Caudate nucleus (tissue), 63 donors: ENCODE measurements at places on chromosomes 16 and 17.

- no peak for DNase-seq
These were observed 188.2 kb upstream of the ANKFN1 start for GRCh38 chr17:55965051-55965450.

GRCh38 chr16:70529051-70529777, 5.6 kb downstream of the SF3B3 start:
- DNase-seq: no peak

DNA sequence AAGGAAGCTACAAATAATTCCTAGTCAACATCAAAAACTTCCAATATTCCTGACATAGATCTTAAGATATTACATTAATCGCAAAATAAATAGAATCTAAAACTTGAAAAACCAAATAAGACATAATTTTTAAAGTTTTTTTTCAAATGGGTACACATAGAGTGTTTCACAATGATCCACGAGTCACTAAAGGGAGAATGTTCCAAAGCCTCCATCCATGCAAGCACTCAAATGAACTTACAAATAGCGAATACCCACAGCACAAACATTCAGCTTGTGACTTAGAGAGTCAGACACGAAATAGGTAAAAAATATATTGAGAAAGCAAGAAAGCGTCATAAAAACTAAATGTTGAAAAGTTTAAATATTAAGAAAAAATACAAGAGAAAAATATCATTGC, 65.7 kb downstream of the CEP112 start:
- DNase-seq: no peak

DNA sequence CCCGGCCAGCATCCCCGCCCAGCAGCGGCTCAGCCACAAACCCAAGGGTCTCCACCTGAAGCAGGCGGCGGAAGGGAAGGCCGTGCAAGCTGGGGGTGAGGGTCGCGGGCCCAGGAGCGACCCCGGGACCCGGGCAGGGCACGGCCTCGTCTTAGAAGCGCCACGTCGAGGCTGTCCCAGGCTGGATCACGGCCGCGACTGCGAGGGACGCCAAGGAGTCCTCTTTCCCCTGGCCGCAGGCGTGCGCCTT, 538 bp upstream of the CCNF start:
- DNase-seq: no peak

DNA sequence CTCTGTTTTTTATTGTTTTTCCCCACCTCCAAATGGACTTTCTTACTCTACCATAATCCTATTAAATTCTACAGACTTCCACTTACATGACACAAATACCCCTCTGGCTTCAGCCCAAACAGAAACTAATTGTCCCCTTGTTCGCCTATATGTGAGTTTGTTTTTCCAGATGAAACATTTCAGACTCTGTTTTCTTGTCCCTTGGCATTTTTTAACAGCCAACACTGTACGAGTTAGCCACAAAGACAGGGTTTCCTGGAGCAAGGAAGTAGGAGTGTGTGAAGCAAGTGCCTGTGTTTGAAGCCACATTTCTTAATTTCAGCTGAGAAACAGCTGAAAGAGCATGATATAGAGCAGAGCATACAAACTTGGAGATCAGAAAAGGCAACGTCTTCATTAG, 382.2 kb upstream of the CDH5 start:
- no peak for DNase-seq

DNA sequence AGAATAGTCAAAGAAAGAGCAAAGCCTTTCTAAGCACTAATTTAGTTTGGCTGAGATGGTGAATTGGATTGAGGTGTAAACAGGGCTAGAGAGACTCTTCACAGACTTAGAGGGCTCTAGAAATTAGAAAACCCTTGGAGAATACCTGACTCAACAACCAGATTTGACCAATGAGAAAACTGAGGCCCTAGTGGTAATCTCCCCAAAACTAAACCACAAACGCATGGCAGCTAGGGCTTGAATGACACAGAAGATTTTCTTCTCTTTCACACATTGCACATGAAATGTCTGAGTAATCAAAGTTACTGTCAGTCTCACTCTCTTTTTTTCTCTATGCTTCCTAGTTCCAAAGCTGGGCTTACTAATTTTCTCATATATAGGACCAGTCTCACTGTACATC, 314.5 kb upstream of the KCNJ16 start:
- no peak for DNase-seq

DNA sequence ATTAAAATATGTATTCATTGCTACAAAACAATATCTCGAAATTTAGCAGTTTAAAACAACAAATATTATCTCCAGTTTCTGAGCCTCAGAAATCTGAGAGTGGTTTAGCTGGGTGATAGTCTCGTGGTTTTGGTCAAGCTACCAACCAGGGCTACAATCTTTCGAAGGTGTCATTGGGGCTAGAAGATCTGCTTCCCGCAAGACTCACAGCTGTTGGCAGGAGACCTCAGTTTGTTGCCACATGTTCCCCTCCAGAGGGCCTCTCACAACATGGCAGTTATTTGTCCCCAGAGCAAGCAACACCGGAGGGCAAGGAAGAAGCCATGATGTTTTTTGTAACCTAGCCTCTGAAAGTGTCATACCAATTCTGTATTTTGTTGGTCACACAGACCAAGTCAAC, 12.0 kb upstream of the BCAS3 start:
- no peak for DNase-seq

DNA sequence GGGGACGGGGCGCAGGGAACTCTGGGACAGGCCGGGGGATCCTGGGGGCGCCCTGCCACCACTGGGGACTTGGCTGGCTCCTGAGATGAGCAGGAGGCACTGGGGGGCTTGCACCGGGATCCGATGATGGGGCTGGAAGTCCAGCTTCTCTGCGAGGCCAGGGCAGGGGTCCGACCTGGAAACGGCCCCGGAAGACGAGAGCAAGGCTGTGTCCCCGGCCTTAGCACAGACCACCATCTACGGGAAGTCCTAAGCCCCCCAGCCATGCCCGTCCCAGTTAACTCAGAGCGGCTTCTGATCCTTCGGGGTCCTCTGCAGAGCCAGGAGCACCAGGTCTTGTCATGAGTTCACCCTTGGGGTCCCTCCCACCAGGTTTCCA, 573 bp downstream of the CDT1 start:
- no peak for DNase-seq

DNA sequence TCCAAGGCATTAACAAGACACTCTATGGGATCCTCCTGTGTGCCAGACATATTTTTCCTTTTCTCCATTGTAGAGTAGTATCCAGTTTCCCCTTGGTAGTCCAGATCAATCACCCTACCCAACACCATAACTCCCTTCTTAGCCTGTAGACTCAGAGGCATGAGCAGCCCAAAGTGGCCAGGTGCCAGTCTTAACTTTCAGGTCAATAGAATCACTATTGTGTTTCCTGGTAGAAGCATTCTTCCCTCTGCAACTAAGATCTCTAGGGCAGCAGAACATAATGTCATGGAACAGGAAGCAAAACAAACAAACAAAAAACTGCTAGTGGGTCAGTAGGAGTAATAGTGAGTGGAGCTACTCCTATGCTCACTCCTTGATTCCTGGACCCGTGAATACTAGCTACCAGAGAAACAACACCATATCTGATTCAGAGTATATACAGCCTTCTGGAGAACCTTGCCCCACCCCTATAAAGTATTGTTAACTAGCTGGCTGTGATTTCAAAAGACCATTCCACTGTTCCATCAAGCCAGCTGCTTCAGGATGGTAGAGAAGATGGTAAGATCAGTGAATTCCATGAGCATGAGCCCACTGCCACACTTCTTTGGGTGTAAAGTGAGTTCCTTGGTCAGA, 11.2 kb upstream of the CLEC19A start:
- no peak for DNase-seq

GRCh38 chr16:69182730-69183416, 4.1 kb upstream of the SNTB2 start:
- DNase-seq: no peak

DNA sequence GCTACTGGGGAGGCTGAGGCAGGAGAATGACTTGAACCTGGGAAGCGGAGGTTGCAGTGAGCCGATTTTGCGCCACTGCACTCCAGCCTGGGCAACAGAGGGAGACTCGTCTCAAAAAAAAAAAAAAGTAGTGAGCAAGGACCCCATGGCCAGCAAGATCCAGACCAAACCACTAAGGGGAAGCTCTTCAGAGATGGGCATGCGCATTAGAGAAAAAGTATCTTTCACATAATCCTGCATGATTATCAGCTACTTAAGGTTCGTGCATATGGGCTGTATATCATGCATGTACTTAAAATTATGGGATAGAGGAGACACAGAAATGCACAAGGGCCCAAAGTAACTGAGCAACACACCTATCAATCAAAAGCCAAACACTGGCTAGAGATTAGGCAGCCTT, 10.7 kb upstream of the CCL22 start:
- DNase-seq: no peak

DNA sequence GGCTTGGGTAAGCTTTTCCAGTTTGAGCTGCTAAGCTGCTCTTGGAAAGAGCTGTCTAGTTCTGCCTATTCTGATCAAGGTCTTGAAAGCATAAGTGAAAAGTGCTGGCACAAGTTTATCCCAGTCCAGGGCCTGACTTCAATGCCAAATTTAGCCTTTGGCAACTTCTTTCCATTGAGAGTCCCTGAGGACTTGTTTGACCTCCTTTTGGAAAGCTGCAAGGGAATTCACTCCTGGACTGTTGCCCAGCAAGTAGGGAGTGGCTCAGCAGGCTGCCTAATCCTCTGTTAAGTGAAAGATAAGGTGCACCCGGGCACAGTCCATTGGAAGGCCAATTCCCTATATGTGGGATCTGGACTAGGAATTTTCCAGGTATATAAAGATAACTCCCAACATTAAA, 16.0 kb upstream of the TANC2 start:
- no peak for DNase-seq

- no peak for DNase-seq
These were observed 28.1 kb upstream of the NOL11 start for GRCh38 chr17:67689534-67690177.

GRCh38 chr16:10178080-10178479, 4.1 kb downstream of the GRIN2A start:
- DNase-seq: no peak

DNA sequence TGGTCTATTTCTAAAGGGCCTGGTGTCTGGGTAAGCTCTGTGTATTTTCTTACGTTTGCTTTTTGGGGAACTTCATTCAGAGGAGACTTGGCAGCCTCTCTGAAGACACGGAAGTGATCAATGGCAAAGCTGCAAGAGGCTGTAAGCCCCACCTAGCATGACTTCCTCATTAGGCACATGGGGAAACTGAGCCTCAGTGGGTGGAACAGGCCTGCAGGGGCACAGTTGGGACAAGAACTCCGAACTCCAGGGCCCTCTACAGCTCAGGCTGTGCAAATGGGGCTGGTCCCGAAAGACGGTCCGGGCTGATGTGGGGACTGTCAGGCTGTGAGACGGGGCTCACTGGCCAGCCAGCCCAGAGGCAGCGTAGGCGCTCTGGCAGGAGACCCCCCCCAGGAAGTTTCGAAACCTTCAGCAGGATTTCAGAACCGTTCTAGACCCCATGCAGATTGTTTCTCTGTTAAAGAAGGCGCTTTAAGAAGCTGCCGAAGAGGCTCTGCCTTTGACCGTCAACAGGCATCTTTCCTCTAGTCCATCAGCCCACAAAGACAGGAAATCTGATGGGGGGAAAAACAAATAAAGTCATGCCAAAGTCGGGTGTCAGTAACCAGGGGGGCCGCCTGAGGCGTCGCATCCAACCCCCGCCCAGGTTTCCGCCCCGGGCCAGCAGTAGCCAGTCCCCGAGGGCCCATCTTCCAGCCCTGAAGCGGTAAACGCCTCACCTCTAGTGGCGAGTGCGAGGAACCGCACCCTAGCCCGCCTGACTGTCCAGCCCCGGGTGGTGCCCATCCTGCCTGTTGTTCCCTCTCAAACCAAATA, 79.8 kb upstream of the TBC1D3K start:
- no peak for DNase-seq

DNA sequence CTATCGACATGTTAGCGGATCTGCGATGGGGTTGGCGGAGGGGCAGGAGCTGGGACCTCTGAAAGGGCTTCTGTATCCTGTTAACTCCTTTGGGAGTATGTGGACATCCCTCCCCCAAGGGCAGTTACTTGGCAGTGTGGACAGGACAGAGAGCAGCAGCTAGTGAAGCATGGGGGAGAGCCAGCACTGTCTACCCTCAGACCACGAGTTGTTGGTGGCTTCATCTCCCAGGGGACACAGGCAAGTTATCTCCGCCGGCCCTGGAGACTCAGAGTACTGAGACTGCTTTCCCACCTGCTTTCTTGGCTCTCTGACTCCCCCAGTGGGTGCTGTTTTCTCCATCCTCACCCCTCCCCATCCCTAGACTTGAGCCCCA, 5.3 kb upstream of the GFAP start:
- no peak for DNase-seq

- DNase-seq: no peak
These were observed 75.7 kb downstream of the IRF8 start for GRCh38 chr16:85974428-85975375.

- no peak for DNase-seq
These were observed 205.2 kb upstream of the NLRP1 start for GRCh38 chr17:5789528-5789927.

GRCh38 chr17:73304971-73305812, 6.6 kb downstream of the CDC42EP4 start:
- DNase-seq: no peak

GRCh38 chr17:20074489-20074888, 65.3 kb downstream of the SPECC1 start:
- DNase-seq: no peak

GRCh38 chr17:69501591-69502468, 87.3 kb downstream of the MAP2K6 start:
- DNase-seq: peak; percentile 16

- DNase-seq: no peak
These were observed 104.3 kb upstream of the DNAH9 start for GRCh38 chr17:11493936-11494335.

GRCh38 chr16:66269617-66270332, 96.7 kb upstream of the CDH5 start:
- DNase-seq: no peak

- no peak for DNase-seq
These were observed 38.6 kb upstream of the BRD7 start for GRCh38 chr16:50407351-50407750.

- no peak for DNase-seq
These were observed 344 bp downstream of the PSME3IP1 start for GRCh38 chr16:57185446-57185944.

- no peak for DNase-seq
These were observed 124.4 kb downstream of the SPACA3 start for GRCh38 chr17:33116021-33116551.

GRCh38 chr17:64418506-64419339, 28.1 kb upstream of the PECAM1 start:
- DNase-seq: no peak

- DNase-seq: no peak
These were observed 194.2 kb downstream of the XYLT1 start for GRCh38 chr16:17276610-17277009.

GRCh38 chr17:40727447-40728231, 24.1 kb upstream of the KRT24 start:
- DNase-seq: no peak

- no peak for DNase-seq
These were observed 16.6 kb upstream of the CYB5B start for GRCh38 chr16:69407702-69408323.

- DNase-seq: peak; percentile 24
These were observed 3.1 kb downstream of the RAB11FIP4 start for GRCh38 chr17:31394544-31394943.
